Islet precursor cell (in vitro differentiated cells): ENCODE measurements at places on chromosomes 11 and 22.

DNA sequence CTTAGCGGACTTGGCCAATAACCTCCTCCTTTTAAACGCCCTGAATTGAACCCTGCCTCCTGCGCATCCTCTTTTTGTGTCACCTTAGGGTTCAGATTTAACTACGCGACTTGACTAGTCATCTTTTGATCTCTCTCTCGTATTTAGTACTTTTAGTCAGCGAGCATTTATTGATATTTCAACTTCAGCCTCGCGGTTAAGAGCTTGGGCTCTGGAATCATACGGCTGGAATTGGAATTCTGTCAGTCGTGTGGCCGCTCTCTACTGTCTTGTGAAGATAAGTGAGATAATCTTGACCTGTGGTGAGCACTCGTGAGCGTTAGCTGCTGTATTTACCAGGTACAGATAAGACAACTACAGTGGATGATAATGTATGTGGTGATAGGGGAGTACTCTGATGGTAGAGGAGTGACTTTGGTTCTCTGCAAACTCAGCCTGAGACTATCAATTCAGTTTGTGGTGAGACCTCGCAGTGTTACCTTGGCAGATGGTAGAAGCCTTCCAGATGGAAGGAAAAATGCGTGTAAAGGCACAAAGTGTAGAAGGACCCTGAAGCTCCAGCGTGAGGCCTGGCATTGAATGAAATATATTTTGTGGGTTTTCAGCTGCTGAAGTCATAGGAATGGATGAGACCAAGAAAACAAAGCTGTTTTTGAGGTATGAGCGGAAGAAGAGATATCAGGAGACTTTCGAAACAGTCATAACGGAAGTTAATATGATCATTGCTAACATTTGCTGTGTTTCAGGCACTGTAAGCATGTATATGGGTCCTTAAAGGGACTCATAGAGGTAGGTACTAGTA is 682 bp downstream of the ATM start:
- DNase-seq, result no peak

DNA sequence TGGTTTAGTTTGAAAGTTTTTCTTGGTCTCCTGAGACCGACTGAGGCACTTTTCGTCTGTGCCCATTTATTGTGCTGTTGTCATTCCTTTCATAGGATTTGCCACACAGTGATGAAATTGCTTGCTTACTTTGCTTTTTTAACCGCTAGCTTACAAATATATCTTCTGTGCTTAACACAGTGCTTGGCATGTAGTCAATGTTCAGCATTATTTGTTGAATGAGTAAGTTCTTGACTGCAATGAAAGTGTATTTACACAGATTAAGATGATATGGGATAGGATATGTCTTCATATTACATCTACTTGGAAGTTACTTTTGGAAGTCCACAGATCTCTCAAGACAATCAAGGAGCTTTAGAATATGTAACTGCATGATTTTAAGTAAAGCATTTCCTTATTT is 91.2 kb downstream of the GRIA4 start:
- DNase-seq, result no peak

DNA sequence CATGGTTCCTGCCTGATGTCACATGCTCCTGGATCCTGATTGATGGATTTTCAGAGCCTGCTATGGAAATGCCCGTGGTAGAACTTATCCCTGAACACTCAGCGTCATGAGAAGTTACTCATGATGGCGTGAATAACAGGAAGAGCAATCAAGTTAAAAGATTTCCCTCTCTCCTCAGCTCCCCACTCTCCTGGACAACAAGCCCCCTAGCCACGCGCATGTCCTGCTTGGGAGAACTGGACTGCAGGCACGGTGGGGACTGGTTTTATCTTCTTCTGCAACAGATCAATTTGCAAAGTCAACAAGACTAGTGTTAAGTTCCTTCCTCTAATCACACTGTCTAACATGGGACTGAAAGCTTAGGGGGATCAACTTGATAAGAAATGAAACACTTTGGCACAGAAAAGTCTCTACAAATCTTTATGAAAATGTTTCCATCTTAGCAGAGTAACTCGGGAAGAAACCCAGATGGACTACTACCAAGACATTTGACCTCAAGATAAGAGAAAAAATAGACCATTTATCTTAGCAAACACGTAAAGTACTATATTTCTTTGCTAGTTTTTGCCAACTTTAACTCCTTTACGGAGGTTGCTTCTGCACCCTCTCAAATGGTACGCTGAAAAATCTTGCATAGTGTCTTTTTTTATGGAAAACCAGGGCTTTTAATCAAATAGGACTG is 27.6 kb downstream of the POU2AF1 start:
- peak; percentile 41 for DNase-seq

DNA sequence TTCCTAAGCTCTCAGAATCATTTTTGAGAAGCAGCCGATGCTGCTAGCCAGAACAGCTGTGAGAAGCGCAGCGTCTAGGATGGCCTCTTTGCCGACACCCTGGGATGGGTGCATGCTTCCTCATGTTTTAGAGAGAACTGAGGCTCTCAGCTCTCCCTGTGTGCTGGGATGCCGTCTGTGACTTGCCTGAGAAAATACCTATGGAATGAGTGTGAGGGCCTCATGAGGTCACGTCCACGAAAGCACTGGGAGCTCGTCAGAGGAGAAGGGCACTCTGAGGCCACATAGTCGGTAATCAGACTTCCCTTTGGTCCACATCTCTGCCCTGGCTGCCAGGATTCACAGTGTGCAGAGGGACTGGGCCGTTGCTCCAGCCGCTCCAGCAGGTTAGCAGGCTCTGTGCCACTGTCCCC is 54.7 kb downstream of the MICAL3 start:
- peak; percentile 91 for DNase-seq

GRCh38 chr11:122711831-122712381 is 56.4 kb downstream of the UBASH3B start:
- no peak for DNase-seq

- no peak for DNase-seq
Measured at GRCh38 chr11:32529994-32530588, 53.5 kb upstream of the EIF3M start.

- DNase-seq, result no peak
Measured at GRCh38 chr22:34814260-34815025, 251.5 kb upstream of the ISX start.

- DNase-seq, result no peak
Measured at GRCh38 chr11:129273944-129274711, 82.0 kb upstream of the ARHGAP32 start.

GRCh38 chr22:30270832-30271231 is 4.2 kb upstream of the OSM start:
- no peak for DNase-seq

DNA sequence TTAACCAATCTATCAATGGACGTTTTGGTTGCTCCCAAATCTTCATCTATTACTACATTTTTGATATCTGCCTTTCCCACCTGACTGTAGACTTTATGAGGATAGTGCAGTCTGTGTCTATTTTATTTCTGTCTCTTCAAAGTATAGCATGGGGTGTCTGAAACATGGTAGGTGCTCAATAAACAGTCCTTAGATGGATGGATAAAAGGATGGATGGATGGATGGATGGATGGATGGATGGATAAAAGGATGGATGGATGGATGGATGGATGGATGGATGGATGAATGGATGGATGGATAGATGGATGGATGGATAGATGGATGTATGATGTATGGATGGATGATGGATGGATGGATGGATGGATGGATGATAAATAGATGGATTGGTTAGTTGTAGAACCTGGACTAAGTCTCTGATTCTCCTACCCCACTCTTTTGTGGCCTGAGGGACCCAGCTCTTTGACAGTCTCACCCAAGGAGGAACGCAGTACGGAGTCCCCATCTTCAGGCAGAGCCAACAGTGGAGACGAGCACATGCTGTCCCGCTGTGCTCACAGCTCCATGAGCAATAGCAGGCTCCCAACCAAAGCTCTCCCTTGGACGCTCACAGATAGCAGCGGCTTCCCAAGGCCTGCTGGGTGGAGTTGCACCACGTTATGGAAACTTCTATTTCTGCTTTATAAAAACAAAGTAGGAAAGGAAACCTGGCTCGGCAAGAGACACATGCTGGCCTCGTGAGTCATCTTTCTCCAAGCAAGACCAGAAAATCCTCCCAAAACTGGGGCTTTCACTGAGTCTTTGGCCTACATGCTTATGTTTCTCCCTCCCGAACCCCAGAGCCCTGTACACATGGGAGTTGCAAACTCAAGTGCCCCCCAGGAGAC is 448.0 kb downstream of the MIAT start:
- no peak for DNase-seq

GRCh38 chr11:128964463-128964930 is 21.8 kb upstream of the TP53AIP1 start:
- no peak for DNase-seq

DNA sequence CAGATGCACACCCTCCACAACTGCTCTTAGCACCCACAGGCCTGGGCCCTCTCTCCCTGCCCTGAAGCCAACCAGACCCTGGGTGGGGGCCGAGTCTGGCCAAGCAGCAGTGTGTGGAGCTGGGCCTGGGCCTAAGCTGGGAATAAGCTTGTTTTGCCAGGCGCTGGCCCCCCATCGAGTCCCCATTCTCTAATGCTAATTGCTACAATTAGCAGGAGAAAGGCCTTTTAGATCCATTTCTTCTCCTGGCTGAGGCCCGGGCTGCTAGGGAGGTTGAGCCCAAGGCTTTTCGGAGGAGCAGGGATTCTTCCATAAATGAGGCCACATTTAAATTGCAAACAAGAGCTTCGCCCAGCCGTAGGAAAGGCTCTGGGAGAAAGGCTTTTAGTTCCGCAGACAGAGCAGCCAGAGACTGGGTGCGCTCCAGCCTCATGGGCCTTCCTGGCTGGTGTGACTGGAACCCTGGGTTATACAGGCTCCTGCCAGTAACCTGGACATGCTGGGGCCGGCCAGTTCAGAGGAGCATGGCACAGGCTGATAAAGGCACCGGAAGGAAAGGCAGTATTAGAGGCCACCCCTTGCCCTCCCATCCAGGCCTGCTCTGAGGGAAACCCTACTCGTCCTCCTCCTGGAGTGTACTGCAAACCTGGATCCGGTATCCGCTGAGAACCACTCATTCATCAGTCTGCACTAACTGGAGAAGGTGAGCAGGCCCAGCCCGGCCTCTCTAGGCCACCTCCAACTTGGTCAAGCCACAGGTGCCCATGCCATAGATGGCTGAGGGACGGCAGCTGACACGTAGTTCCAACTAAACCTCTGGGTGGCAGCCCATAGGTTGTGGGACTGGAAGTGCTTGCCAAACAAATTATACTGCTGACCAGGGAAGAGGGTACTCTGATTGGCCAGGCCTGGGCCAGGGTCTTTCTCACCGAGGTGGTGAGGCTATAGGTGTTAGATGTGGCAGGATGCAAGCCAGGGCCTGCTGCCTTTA is 6.2 kb downstream of the KCNQ1OT1 start:
- peak; percentile 75 for DNase-seq

DNA sequence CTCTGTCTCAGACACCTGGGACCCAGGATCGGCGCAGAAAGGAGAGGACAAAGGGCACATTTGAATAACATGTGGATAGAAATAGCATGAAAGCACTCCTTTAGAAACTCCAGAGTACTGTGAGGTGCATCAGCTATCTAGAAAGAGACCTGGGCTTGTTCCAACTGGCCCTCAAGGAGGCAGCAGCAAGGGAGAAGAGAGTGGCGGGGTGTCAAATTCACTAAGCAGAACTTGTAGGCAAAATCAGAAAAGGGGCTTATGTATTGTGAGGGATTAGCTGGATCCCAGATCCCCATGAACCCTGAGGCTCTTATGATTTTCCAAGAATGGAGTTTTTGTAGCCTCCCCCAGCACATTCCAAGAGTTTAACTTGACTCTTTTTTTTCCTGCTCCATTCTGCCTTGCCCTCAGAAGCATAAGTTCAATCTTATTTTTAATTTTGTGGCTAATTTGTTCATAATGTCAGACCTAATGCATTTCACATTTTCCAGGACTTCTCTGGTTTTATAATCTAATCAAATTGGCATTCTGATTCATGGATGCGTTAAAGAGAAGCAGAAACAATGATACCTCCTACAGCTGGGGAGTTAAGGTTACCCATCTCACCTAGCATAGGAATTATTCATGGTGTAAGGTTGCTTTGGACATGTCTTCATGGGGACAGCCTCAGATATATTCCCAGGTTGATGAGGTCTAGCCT is 33.6 kb downstream of the USH1C start:
- DNase-seq, result no peak

DNA sequence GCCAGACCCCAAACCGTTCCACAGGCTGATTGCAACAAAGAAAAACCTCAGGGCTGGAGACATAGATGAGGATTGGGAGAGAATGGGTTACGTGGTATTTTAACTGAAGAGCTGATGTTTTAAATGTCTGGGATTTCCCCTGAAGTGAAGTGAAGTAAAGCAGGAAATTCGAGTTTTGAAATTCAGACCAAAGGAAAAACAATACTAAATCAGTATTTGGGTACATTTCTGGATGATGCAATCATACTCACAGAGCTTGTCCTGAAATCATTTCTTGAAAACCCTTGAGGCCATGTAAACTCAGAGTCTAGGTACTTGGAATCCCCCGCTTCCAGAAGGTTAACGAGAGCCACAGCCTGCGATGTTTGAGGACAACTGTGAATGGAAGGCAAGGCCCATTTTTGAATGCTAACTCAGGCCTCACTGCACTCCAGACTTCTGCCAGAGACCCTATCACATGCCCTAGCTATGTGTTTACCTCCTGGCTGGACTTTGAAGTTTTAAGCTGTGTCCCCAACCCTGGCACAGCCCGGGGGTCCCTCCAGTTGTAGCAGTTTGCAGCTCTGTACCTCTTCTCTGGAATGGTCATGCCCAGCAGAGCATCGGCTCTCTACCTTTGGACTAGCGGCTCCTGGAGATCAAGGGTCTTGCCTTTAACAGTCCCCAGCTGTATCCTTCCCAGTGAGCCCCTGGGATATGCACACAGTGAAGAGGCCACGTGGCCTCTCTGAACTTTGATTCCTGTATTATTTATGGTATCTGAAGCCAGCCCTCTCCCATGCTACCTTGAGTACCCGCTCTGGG is 5.4 kb upstream of the FTH1 start:
- peak; percentile 71 for DNase-seq

DNA sequence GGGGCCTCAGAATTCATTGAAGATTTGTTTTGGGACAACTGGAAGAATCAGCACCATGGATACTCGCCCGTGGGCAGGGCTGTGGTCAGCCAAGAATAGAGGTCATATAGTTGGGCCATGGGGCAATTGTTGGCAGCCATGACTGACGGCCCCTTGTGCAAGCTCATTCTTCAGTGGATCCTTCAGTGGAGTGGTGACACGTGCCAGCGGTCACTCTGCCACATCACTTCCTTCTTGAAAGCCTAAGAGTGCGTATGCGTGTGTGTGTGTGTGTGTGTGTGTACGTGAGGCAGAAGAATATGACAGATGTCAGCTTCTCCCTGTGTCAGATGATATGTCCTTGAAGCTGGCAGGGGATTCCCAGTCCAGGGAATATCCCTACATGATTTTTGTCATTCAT is 1.8 kb upstream of the IL18BP start:
- DNase-seq, result no peak

GRCh38 chr11:119421941-119422808 is 797 bp downstream of the THY1 start:
- peak; percentile 75 for DNase-seq
